ENCODE measurements at places on chromosomes 1 and 21.

DNA sequence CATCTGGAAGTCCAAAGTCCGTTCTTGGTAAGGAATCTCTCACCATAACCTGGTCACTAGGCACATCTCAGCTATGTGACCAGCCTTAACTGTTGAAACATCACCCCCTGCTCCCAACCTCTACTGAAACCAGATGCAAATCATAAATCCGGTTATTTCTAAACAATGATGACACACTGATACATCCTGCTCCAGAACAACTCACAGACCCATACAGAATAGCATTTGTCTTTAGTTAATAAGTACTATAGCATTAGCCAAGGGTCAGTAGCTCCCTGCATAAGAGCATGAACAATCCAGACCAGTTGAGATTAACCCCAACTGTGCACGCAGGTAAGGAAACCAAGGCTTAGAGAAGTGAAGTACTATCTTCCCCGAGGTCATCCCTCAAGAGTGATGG lies 38.0 kb upstream of the KCTD3 start:
- no peak for DNase-seq

DNA sequence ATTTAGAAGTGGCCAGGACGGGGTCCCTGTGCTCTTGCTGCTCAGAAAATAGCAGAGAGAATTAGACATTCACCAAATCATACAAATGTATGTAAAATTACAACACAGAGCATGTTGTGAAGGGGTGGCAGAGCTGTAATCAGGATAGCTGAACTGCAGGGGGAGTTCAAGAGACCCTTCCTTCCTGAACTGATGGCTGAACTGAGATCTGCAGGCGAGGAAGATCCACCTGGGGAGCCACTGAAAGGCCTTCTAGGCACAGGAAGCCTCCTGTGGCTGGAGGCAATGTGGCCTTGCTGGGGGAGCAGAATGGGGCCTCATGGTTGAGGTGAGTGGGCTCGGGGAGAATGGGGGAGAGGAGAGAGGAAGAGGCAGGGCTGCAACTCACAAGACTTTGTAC lies 216.5 kb downstream of the PRDM2 start:
- no peak for DNase-seq

DNA sequence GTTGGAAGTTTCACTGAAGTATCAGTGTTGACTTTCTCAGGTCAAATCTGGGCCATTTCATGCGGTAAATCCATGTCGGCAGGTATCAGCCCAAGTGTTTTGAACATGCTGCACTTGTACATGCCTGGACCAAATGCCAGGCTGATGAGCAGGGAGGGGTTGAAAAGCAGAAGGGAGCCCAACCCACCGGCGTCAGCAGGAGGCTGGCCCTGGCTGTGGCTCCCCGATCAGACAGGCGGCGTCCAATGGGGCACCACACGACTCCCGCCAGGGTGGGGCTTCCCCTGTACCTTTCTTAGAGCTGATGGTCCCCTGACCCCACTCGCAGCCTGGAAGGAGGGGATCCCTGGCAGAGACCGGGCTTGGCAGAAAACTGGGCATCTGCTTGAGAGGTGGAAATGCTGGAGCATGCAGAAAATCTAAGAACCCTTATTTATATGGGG lies 540.0 kb downstream of the KIF26B start:
- DNase-seq, result no peak

- DNase-seq, result no peak
Measured at GRCh38 chr1:198662821-198663220, 24.0 kb downstream of the PTPRC start.

DNA sequence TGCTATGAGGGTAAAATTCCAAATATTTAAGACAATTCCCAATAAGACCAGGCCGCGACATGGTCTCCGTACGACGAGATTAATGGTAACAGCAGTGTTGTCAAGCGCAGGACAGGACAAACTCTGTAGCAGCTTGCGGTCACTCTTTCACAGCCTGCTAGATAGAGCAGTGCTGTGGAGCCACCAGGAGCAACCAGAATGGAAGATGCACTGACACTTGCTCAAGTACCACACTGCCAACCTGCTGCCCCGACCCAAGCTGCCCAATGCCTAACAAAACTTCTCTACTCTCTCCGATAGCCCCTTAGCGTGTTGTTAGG lies 636 bp downstream of the WARS2 start:
- DNase-seq, result no peak

Measured in activated CD8-positive, alpha-beta memory T cell treated with anti-CD3 and anti-CD28 coated beads, Interleukin-2, amount 10 ng/mL, durations not matched to agents 7 days and 5 days (primary cell).